ENCODE measurements at places on chromosomes 1 and 21.

GRCh38 chr1:151811181-151811580 is 6.0 kb upstream of the LINGO4 start:
- no peak for DNase-seq

DNA sequence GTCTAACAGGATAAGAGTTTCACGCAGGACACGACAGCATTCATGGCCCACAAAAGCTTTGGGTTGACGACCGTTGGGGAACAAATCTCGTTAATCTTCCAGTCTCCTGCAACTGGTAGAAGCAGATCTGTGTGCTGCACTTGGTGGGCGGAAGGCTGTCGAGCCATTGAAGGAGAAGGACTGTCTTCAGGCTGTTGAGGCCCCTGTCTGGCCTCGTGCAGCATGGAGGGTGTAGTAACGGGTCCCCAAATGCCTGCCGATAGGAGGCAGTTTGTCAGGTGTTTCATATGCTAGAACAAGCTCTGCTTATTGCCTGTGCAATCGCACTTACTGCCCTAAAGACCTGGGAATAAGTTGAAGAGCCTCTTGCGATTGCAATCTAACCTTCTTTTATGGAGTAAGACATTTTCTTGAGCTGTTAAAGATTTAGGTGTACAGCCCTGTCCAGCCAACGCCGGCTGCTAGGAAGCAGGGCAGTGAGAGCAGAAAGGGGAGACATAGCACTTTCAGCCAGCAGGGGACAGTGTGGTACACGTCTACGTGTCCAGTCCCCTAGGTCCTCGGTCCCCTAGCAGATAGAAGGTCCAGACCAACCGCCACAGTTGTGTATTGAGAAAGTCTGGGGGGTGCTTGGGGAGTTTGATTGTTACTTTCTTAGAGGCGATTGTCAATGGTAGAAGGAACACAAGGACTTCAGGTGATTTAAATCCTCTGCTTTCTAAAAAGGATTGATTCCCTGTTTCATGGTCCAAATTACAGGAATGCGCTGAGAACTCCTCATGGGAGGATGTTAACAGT is 102.3 kb upstream of the TMPRSS2 start:
- DNase-seq = no peak

DNA sequence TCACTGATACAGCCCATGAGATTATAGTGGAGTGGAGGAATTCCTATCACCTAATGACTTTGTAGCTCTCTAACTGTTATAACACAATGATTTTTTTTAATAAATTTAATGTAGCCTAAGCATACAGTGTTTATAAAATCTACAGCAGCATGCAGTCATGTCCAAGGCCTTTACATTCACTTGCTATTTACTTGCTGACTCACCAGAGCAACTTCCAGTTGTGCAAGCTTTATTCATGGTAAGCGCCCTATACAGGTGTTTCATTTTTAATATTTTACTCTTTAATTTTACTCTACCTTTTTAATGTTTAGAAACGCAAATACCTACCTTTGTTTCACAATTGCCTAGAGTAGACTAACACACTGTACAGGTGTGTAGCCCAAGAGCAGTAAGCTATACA is 1652.2 kb downstream of the BRINP3 start:
- DNase-seq = no peak

GRCh38 chr1:106292130-106292529 is 764.3 kb upstream of the PRMT6 start:
- no peak for DNase-seq

DNA sequence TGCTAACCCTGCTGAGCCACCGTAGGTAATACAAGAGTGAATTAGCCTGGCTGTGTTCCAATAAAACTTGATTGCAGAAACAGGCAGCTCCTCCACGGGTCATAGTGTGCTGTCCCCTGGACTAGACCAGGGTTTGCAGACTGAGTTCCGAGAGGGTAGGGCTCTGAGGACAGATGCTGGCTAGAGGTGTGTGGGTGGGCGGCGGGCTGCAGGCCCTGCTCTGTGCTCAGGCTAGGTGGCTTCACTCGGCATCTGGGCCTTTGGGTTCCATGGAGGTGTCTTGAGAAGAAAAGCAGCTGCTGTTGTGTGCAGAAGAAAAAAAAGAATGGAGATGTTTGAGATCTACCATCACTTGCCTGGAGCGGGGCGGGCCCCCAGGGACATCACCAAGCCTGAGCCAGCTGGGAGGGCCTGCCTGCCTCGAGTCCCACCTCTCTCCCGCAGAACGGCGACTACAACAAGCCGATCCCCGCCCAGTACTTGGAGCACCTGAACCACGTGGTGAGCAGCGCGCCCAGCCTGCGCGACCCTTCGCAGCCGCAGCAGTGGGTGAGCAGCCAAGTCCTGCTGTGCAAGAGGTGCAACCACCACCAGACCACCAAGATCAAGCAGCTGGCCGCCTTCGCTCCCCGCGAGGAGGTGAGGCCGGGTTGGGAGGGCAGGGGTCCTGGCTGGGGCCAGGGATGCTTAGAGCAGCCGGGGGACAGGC is 7.9 kb downstream of the TMEM201 start:
- no peak for DNase-seq
